SHP77 treated with DMSO at 0.1 percent for 48 hours (cell line): ENCODE measurements at places on chromosomes 2 and 18.

DNA sequence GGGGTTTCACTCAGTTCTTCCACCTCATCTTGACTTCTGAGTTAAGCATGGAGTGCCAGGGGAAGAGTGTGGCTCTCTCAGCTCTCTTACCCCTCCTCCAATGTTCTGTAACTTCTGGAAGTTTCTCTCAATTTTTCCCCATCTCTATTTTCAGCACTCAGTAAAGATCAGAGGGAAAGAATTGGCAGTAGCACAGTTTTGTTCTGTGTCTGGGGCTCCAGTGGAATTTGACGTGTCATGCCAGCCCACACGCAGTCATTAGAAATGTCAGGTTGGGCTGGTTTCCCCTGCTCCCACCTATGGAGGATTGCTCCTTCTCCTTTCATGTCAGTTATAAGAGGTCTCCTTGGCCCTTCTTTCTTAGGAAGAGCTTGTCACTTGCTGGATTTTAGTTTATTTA, 104.6 kb upstream of the COL3A1 start:
- no peak for DNase-seq

GRCh38 chr18:74465775-74466174, 8.7 kb upstream of the DIPK1C start:
- DNase-seq: no peak

- DNase-seq: no peak
Observed at GRCh38 chr2:194494401-194494800, 1162.6 kb upstream of the SLC39A10 start.

GRCh38 chr18:48304906-48305693, 104.1 kb downstream of the ZBTB7C start:
- no peak for DNase-seq

DNA sequence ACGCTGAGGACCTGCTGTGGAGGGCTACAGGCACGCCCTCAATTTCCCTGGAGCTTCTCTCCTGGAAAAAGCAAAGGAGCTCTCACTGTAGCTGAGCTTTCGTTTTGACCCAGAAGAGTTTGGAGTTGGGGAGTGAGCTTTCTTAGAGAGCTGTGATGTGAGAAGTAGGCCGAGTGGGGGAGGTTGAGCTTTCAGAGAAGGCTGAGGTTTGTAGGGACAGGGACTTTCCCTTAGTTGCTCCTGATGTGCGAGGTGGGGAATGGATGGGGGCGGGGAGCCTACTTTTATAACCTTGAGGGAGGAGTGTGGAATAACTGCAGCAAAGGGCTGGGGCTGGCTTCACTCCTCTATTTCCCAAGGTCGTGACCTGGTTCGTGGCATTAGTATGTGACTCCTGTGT, 47.1 kb downstream of the ZNF532 start:
- DNase-seq: no peak
